Right renal cortex interstitium (tissue), 3 donors: ENCODE measurements at places on chromosomes 12 and 14. TPM values are rescaled to one million over a fixed set of nuclear protein-coding genes. Genes with fewer than 3 reads are reported as not detected.

Gene DPY19L2
- 30.3 TPM for polyA plus RNA-seq

Gene FOXA1
- 2.8 TPM for polyA plus RNA-seq

Gene ARHGAP9
- polyA plus RNA-seq: 2.3 TPM

Gene PRDM4
- polyA plus RNA-seq: 39.7 TPM

Gene TM9SF1
- 39.0 TPM for polyA plus RNA-seq

Gene DNAJC22
- polyA plus RNA-seq: 20.8 TPM

Gene TNS2
- 76.8 TPM for polyA plus RNA-seq

Gene KCNA5
- polyA plus RNA-seq: 2.2 TPM

Gene TMEM132C
- polyA plus RNA-seq: 3.1 TPM

Gene LRFN5
- 11.6 TPM for polyA plus RNA-seq

- no peak for DNase-seq
These were observed 90.4 kb upstream of the SFSWAP start for GRCh38 chr12:131620520-131620919.

- DNase-seq: no peak
These were observed 325.6 kb upstream of the TMEM132C start for GRCh38 chr12:127941332-127941731.

DNA sequence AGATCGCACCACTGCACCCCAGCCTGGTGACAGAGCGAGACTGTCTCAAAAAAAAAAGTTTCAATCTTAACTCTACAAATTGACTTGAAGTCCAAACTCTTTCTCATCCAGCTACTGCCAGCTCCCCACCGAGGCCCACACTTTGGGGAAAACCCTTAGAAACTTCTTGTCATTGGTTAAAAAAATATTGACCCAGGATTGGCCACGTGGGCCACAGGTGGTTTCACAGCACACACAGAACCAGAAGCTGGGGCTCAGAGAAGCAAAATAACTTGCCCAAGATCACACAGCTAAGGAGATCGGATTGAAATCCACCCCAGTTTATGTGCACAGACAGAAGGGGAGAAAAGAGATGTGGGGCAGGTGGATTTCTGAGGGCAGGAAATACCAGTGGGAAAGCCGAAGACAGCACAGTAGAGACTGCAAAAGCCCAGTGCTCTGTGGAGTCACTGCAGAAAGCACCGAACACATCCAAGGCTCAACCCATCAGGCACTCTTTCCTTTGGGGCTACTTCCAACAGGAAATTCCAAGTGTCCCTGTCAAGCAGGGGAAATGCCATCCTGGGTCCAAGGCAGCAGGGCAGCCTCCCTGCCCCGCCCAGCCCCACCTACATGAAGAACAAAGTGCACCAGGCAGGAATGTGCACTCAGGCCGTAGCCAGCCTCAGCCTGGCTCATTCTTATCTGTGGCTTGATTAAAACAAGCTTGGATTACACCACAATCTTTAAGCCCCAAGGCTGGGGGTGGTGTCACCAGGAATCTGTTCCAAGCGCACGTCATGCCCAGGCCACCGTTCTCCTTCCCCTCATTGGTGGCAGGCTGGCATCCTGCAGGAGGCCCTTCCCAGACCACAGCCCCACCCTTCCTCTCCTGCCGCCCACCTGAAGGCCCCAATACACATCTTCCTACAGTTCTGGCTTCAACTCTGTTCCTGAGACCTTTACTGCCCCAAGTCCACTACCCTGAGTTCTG, 72.5 kb downstream of the ITPK1 start:
- DNase-seq: no peak

GRCh38 chr14:22210906-22211305, 378.1 kb downstream of the DAD1 start:
- DNase-seq: no peak

GRCh38 chr14:64244279-64244678, 49.9 kb downstream of the ESR2 start:
- no peak for DNase-seq

DNA sequence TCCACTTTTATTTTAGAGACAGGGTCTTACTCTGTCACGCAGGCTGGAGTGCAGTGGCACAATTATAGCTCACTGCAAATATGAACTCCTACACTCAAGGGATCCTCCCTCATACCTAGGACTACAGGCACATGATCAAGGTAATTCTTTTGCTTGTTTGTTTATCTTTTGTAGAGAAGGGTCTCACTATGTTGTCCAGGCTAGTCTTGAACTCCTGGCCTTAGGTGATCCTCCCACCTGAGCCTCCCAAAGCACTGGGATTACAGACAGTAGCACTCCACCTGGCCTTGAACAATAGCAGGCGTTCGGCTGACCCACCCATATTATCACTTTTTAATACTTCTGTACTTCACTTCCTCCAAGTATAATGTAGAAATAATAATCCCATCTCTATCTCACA, 1.4 kb upstream of the RACGAP1 start:
- DNase-seq: no peak

GRCh38 chr14:91649930-91650329, 82.0 kb downstream of the CATSPERB start:
- DNase-seq: no peak

- DNase-seq: no peak
These were observed 113.6 kb downstream of the CCER1 start for GRCh38 chr12:90841336-90841735.

GRCh38 chr12:15299947-15300346, 22.4 kb upstream of the PTPRO start:
- no peak for DNase-seq

DNA sequence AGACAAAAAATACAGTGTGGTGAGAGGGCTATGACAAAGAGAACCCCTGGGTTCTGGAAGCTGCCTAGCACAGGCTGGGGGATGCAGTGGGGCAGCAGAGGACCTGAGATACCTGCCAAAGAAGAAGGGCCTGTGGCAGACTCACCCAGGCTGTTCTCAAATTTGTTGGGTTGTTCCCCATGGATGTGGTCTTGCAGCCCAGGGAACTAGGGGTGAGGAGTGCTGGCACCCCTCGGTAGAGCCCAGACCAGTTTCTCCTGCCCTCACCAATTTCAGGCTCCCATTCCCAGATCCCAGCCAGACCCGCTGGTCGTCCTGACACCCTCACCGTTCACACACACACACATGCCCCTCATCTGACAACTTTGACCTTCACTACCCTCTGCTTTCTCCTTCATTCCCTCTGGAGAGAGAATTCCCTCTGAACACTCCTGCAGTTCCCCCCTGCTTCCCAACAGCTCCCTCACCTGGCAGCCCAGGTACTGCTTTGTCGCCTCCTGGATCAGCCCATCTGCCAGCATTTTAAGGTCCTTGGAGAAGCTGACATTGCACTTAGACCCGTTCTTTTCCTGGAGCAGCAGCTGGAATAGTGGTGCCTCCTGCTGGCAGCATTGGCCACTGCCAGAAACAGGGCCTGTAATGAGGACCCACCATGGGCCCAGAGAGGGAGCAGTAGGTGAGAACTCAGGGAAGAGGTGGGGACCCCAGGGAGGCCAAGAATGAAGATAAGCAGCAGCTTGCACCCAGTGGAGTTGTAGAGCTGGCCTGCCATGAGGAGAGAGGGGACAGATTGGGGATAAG, 5.9 kb upstream of the GDF11 start:
- no peak for DNase-seq

GRCh38 chr14:103512701-103513611, 9.7 kb downstream of the CKB start:
- DNase-seq: no peak

DNA sequence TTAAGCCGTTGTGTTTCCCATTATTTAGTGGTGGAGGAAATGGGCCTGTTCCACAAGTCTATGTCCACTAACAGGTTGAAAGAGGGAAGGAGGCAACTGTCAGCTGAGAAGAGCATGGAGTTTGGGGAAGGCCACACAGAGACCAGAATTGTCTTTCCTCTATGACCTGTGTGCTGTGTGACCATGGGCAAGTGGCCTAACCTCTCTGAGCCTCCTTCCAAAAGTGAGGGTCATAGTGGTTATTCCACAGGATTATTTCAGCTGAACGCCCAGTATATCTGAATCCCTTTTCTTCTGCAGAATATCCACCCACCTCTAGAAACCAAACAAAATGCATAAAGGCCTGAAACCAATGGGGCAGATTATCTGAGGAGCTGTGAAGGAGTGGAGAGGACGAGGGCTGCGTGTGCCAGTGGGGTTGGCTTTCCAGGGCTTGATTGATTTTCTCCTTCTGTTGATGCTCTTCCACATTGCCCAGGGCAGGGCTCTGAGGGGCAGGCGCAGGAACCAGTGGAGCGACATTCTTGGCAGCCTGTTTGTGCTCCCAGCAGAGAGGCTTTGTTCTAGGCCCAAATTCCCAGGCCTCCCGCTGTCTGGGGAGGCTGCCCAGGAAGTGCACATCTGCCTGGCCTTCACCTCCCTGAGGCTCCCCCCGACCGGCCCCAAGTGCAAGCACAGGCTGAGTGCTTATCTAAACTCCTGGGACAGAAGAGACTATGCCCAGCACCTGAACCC, 452.7 kb downstream of the BCL11B start:
- DNase-seq: no peak

- no peak for DNase-seq
These were observed 5.9 kb downstream of the NXPH4 start for GRCh38 chr12:57222286-57223190.

GRCh38 chr14:88551094-88551870, 3.5 kb downstream of the PTPN21 start:
- DNase-seq: no peak

DNA sequence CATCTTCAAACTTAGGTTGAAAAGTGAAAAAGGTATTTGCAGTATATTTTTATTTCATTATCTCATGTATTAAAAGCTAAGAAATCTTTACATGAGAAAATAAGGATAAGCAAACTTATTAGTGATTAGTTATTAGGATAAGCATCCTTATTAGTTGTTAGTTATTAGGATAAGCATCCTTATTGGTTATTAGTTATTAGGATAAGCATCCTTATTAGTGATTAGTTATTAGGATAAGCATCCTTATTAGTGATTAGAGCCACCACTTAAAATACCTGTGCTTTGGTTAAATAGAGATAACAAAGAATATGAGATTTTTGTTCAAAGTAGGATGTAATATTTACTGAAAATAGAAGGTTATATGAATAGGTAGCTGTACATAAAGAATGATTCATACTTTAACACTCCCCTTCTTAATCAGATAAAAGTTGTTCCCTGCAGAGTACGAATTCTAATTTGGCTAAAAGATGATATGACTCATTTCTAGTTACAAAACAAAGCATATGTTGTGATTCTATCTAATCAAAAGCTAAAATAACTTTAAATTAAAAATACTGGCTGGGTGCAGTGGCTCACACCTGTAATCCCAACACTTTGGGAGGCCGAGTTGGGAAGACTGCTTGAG, 56.4 kb downstream of the KDM5A start:
- DNase-seq: no peak

DNA sequence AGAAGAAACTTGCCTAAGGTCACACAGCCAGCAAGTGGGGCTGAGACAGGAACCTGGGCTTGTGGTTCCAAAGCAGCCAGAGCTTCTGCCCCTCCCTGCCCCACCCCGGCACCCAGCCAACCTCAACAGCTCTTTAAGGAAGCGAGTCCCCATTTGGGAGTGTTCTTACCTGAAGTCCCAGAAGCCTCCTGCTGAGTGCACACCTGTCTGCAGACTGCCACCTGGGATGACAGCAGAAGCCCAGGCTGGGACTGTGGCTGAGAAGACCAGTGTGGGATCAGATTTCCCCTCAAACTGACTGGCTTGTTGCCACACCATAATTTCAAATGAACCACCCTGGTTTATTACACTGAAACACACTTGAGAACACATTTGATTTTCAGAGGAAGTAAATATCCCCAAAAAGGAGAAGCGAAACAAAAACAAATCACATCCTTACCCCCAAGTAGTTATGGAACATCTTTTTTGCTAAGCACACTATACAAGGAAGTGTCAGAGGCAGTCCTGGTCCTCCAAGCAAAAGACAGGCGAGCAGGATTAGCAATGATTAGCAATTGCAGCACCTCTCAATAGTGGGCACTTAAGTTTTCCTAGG, 6.3 kb upstream of the RIN3 start:
- no peak for DNase-seq

DNA sequence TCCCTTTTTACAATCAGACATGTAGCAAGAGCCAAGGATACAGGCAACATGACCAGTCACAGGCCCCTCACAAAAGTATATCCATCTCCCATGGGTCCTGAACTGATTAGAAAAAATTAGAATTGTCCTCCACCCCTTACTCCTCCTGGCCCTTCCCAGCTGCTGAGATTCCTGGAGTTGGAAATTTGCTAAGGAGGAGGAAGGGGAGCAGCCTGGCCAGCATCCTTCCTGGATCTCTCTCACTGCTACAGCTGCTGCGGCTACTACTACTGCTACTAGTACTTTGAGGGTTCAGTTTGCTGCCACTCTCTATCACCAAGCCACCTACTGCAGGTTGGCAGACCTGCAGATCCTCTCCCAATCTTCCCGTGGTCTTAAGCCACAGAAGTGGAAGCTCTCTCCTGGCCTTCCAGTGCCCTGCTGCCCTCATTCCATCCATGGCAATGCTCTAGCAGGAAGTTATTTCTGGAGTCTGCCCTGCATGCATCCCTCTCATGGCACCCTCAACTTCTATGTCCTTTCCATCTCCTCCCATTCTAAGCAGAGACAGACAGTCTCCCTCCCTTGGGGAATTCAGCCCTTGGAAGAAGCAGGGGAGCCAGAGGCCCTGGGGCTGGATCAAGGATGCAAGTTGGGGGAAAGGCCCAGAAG, 1.0 kb downstream of the ITGA7 start:
- no peak for DNase-seq

DNA sequence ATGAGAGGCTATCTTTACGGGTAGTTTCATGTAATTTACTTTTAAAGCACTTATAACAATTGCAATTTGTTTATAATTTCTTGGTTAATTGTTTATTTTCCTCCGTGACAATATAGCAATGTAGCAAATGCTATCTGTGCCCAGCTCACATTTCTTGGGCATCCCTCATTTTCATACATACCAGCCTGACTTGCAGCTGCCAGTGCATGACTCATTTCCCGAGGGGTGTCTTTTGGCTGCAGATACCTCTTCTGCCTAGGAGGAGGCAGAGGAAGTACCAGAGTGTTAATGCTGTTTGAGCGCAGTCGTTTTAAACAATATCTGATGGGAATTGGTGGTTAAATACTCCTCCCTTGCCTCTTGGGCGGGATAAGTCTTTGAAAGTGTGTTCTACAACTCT, 104.2 kb upstream of the ABCD2 start:
- no peak for DNase-seq

DNA sequence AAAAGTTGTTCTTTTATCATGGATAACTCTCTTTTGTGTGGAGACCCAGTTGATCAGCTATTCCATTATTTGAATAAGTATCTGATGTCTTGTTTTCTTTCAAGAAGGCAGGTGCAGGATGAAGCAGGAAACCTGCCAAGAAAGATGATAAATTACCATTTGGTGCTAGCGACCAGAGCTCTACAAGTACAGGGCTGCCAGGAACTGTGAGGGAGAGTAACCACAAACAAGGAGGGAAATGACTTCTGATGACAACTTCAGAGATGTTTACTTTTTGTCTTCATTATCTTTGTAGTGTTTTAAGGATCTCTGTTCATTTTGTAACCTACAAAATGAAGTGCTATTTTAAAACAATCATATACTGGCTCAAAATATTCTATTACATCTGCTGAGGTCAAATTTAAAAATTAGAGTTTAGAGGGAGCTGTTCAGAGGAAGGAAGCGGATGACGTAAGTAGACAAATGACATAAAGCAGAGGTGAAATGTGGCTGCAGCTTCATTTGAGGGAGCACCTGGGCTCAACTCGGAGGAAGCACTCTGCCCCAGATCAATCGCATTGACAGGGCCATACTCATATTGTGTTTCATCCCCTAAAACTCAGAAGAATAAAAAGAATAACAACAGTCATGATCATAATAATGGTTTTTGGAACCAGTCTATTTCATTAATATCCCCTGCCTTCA, 226.8 kb downstream of the C12orf42 start:
- no peak for DNase-seq
